ENCODE measurements at places on chromosomes 5 and 9.

GRCh38 chr5:72252574-72253155 is 67.4 kb downstream of the MRPS27 start:
- DNase-seq, result no peak

DNA sequence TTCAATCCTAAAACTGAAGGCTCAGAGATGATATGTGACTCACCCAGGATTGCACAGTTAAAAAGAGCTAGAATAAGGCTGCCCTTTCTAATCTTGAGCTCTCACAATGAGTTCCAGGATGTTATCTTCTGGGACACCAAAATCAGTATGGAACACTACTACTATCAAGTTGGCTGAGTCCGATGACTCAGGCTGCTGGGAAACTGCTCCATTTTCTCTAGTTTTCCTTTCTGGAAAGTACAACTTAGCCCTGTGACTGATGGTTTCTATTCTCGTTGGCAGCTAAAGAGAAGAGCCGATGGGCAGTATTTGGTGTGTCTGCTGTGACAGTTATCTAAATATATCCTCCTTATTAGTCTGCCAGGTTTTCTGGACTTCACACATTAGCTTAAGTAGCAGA is 37.9 kb upstream of the DPYSL3 start:
- DNase-seq, result no peak

DNA sequence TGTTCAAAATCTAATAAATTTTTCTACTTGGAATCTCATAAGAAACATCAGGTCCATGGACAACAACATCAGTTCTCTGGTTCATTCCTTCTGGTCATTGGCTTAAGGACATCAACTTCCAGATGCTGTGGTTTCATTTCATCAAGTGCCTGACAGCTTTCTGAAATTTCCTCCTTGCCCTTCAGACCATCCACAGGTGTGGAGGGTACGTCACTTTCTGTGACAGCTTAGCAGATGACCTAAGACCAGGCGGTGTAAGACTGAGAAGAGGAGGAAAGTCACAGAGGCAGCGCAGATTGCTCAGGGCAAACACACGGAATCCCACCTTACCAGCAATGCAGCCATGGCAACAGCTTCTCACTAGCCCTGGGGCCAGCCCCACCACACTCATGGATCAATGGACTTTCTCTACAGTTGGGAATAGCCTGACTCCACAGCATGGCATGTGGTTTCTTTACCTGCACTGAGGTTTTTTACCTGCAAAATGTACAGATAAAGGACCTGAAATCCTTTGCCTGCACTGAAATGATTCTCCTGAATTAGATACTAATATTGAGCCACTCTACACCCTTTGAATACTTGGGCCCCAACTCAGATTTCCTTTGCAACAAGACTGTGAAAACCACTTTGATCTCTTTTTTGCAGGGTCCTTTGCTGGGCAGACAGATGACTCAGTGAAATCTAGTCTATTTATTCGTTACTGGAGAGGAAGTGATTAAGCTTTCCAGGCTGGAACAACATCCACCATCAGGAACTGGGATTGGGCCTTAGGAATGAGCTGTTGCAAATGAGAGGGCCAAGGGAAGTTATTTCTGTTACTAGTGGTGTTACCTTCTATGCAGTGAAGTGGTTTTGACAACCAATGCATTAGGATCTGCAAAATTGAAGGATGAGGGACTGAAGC is 26.9 kb downstream of the TICAM2 start:
- DNase-seq, result no peak

DNA sequence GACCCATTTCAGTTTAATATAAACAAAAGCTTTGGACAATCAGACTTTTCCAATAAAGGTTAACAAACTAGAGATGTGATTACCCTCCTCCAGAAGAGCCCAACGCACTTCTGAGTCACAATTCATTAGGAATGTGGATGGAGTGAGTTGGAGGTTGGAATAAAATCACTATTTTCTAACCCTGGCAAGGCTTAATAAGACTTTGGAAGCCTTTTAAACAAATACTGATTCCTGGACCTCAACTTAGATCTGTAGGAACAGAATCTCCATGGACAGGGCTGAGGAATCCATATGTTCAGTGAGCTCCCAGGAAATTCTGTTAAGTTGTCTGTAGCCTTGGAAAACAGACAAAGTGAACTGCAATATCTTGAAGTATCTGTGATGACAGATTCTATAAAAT is 233.5 kb upstream of the ELL2 start:
- no peak for DNase-seq

GRCh38 chr5:94833851-94834250 is 215.4 kb downstream of the SLF1 start:
- DNase-seq, result no peak

DNA sequence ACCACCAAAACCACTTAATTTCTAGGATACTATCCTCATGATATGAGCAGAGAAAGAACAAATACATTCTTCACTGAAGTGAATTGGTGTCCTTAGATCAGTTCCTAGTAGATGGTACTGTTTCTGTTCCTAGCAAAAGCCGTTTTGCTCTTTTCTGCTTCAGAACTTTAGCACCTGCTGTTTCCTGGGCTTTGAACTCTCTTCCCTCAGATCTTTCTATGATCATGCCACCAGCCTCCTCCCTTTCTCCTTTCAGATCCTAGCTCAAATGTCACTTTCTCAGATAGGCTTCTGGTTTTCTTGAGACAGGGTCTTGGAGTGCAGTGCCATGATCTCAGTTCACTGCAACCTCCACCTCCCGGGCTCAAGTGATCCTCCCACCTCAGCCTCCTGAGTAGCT is 118.0 kb downstream of the EGFLAM start:
- no peak for DNase-seq

DNA sequence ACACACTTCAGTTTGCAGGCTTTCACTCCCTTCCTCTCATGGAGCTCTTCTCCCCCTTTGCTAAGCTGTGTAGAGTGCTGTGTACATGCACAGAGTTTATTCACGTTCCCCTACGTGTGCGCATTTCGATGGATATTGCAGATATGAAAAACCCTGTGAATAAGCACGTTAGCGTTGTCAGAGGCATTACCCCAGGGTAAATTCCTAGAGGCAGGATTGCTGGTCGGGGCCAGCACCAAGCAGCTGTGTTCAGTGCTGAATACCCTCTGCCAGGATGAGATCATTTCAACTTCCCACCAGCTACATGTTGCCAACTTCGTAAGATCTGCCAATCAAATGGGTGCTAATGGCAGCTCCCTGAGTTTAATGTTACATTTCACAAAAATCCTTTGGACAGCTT is 172.3 kb upstream of the PPP1R26 start:
- no peak for DNase-seq

GRCh38 chr5:171495122-171495700 is 75.8 kb downstream of the FGF18 start:
- DNase-seq, result no peak

GRCh38 chr9:110050925-110051355 is 157.0 kb downstream of the C9orf152 start:
- no peak for DNase-seq

DNA sequence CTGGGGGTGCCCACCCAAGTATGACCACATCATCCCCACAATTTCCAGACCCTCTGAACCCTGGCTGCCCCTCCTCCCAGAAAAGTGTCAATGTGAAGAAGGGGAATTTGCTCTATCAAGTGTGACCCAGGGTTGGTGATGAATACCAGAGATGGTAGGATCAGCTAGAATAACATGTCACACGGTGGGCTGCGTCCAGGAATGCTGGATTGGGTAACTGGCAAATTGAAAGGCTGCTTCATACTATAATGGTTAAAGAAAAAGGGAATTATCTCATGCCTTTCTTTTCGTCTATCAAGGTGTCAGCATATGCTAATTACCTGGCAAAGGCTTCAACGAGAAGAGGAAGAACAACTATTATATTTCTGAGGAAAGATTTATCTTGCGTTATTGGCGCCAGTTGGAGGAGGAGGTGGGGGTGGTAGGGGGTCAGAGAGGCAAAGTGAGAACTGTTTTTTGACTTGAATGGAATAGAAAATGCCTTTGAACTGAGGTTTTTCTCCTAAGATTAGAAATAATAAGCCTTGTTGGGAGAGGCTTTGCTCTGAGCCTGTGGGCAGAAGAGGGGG is 27.8 kb upstream of the ARAP3 start:
- DNase-seq, result no peak

- no peak for DNase-seq
These were observed 328 bp downstream of the CAMSAP1 start for GRCh38 chr9:135907006-135907430.

DNA sequence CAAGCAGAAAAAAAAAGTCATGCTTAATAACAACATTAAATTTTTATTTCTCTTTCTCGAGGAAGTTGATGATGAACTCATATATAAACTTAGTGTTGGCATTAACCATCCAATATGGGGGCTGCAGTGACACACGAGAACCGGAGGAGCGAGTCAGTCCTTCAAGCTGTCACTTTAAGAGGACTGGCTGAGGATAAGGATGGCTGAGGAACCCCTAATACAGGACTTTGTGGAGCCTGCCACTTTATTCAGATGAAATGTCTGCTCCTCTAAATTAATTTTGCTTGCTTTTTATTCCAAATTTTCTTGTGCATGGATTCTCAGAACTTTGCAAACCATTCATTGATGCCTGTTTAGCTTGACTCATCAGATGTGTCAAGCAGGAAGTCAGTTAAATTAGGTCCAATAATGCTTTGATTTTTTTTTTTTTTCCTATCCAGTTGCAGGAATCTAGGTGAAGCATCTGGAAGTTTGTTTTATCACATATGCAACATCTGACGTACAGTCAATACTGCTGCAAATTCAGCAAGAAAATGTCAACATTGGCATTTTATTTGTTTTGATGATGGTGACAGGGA is 144.2 kb upstream of the COL5A1 start:
- DNase-seq, result no peak

- no peak for DNase-seq
These were observed 45.7 kb downstream of the CYFIP2 start for GRCh38 chr5:157311595-157311994.

GRCh38 chr5:76816110-76816831 is 2.6 kb upstream of the F2RL1 start:
- no peak for DNase-seq
